Natural killer cell (primary cell): ENCODE measurements at places on chromosomes 4 and X.

- H3K27ac ChIP-seq: peak within 1 kb of the TSS; percentile 95
- DNase-seq: peak; percentile 73
- peak within 1 kb of the TSS; percentile 84 for H3K4me3 ChIP-seq
- peaks cover 43% of the 10 kb centered on the region for H3K4me1 ChIP-seq
- H3K36me3 ChIP-seq: peaks cover 25% of the 10 kb centered on the region
Measured at GRCh38 chrX:48683411-48683982, at the start of gene WAS. Gene WAS (plus strand): TSS chrX:48683799. CDS start chrX:48683854, 55 bp downstream.

DNA sequence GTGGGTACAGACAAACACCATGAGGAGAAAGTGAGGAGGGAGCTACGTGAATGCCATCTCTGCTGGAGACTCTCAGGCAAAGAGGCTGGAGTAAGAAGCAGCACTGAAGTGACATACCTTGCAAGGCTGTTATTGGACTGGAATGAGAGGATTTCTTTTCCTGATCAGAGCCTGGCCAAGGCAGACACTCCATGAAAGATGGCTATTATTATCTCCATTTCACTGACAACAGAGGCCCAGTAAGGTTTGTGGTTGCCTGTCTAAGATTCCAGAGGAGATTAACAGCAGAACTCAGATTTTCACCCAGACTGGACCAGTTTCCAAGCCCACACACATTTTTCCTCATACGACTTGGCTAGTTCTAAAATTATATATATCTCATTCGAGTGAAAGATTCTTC lies 162.0 kb upstream of the EOLA2 start:
- H3K4me1 ChIP-seq: no peaks in the 10 kb centered on the region
- H3K4me3 ChIP-seq: no peak overlapping the region
- no peak for DNase-seq
- H3K27ac ChIP-seq: no peak overlapping the region
- no peaks in the 10 kb centered on the region for H3K36me3 ChIP-seq

DNA sequence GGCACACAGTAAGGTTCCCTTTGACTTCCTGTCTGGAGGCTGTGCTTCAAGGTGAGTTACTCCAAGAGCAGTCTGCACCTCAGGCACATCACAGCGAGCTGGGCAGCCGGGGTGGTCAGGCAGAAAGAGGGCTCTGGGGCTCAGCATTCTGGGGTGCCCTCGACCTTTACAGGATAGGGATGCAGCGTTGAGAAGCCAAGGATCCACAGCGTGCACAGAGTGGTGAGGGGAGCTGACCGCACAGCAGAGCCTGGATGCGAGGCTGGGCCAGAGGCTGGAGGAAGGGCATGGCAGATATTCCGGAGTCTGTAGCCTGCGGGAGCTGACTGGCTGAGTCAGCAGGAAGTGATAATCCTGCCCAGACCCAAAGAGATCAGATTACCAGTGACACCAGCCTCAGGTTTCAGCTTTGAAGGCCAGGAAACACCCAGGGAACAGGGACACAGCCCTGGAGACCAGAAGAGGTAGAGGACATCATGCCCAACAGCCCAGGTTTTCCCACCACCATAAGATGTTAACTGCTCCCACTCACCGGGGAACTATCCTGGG lies 38.4 kb upstream of the PDLIM3 start:
- H3K27me3 ChIP-seq: peaks cover 5% of the 10 kb centered on the region
- DNase-seq: no peak

- no peak overlapping the region for H3K27ac ChIP-seq
- no peaks in the 10 kb centered on the region for H3K27me3 ChIP-seq
- no peak for DNase-seq
Measured at GRCh38 chr4:16045687-16046086, 38.1 kb downstream of the PROM1 start.

- peaks cover 55% of the 10 kb centered on the region for H3K36me3 ChIP-seq
- DNase-seq: no peak
- no peaks in the 10 kb centered on the region for H3K4me1 ChIP-seq
- H3K4me3 ChIP-seq: no peak overlapping the region
- no peak overlapping the region for H3K27ac ChIP-seq
Measured at GRCh38 chrX:65522739-65523372, 11.7 kb downstream of the LAS1L start.

GRCh38 chr4:154010371-154010770 lies 221.5 kb upstream of the SFRP2 start:
- no peak overlapping the region for H3K27ac ChIP-seq
- no peak for DNase-seq
- no peaks in the 10 kb centered on the region for H3K4me1 ChIP-seq
- H3K27me3 ChIP-seq: no peaks in the 10 kb centered on the region
- H3K36me3 ChIP-seq: no peaks in the 10 kb centered on the region

DNA sequence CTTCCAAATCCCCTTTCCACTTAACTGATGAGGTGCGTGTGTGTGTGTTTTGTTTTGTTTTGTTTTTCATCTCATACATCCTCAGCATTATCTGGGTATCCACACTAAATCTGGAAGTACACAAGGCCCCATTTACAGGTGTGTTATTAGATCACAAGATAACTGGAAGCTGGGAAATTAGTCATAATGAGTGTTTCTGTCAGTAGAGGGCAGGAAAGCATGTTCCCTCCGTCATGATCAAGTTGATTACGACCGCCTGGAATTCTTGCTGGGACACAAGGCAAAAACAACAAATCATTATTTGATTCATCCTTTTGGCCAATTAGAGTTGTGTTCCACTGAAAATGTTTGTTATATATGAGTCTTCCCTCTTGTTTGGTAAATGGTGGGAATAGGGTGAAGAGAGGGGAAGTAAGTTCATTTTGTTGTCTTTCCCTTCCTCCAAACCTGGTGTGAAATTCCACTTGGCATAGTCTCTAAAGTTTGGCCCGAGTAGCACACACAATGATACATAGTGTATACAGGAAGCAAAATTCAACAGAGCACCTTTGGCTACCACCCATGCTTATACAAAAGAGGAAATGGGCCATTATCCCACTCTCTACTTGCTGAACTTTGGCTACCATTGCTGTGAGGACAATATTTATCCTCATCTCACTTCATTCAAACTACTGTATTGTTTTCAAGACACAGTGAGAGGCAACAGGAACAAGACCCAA lies 33.3 kb upstream of the TLL1 start:
- H3K27ac ChIP-seq: no peak overlapping the region
- H3K4me3 ChIP-seq: no peak overlapping the region
- no peaks in the 10 kb centered on the region for H3K27me3 ChIP-seq
- H3K36me3 ChIP-seq: no peaks in the 10 kb centered on the region
- DNase-seq: no peak
- no peaks in the 10 kb centered on the region for H3K4me1 ChIP-seq

DNA sequence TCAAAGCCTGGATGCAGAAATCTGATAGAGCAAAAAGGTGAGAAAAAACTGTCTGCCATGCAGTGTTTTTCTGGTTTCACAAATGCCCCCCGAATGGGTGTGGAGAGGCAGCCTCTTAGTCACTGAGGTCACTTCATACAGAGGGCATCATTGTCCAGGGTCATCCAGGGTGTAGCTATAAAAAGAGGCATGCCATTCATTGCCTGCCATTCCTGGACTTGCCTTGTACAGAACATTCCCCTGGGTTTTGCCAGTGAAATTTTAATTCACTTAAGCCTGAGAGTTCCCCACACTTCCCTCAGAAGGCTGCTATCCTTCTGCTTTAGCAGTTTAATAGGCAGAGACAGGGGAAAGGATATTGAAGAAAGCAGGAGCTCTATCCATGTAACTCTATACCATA lies 230.3 kb downstream of the UNC5C start:
- H3K27me3 ChIP-seq: no peaks in the 10 kb centered on the region
- no peak for DNase-seq
- no peaks in the 10 kb centered on the region for H3K4me1 ChIP-seq
- H3K36me3 ChIP-seq: no peaks in the 10 kb centered on the region

- H3K4me3 ChIP-seq: no peak overlapping the region
- H3K27me3 ChIP-seq: no peaks in the 10 kb centered on the region
- DNase-seq: no peak
- H3K36me3 ChIP-seq: no peaks in the 10 kb centered on the region
- H3K4me1 ChIP-seq: no peaks in the 10 kb centered on the region
Measured at GRCh38 chr4:135120195-135120594, 918.6 kb upstream of the PABPC4L start.

DNA sequence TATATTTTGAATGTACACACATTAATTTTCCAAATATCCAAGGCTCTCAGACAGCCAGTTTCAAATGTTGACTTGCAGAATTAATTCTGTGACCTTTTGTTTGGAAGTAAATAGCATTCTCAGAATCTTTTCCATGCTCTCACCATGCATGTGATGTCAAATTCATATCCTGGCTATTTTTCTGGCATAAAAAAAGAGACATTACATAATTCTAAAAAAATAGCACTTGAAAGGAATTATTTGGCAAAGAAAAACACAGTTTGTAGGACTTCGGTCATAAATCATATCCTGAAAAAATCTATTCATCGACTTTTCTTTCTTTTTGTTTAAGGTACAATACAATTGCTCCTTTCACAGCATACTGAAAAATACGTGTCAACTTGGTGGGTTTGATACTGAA lies 111.2 kb downstream of the GLRA3 start:
- no peaks in the 10 kb centered on the region for H3K27me3 ChIP-seq
- H3K4me3 ChIP-seq: no peak overlapping the region
- H3K36me3 ChIP-seq: no peaks in the 10 kb centered on the region

GRCh38 chr4:185139736-185140135 lies 3.3 kb upstream of the SLC25A4 start:
- no peaks in the 10 kb centered on the region for H3K36me3 ChIP-seq
- H3K27me3 ChIP-seq: peaks cover 6% of the 10 kb centered on the region
- no peak overlapping the region for H3K27ac ChIP-seq
- H3K4me3 ChIP-seq: no peak overlapping the region

- H3K4me3 ChIP-seq: no peak overlapping the region
- H3K27me3 ChIP-seq: no peaks in the 10 kb centered on the region
- H3K27ac ChIP-seq: no peak overlapping the region
- no peaks in the 10 kb centered on the region for H3K36me3 ChIP-seq
- DNase-seq: no peak
Measured at GRCh38 chrX:34560180-34560579, 96.9 kb downstream of the TMEM47 start.

DNA sequence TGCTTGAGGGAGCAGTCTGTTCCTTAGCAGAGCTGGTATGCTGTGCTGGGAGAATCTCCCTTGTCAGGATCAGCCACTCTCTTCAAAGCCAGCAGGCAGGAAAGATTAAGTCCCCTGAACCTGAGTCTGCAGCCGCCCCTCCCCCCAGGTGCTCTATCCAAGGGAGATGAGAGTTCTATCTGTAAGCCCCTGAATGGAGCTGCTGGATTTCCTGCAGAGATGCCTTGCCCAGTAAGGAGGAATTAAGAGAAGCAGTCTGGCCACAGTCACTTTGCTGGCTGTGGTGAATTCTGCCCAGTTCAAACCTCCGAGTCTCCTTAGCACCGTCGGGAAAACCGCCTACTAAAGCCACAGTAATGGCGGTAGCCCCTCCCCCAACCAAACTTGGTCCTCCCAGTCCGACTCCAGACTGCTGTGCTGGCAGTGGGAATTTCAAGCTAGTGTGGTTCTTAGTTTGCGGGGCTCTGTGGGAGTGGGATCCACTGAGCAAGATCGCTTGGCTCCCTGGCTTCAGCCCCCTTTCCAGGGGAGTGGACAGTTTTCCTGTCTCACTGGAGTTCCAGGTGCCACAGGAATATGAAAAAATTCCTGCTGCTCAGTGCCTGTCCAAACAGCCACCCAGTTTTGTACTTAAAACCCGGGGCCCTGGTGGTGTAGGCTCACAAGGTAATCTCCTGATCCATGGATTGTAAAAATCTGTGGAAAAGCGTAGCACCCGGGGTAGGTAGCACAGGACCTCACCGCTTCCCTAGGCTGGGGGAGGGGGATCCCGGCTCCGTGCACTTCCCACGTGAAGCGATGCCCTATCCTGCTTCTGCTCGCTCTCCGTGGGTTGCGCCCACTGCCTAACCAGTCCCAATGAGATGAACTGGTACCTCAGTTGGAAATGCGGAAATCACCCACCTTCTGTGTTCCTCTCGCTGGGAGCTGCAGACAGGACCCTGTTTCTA lies 38.0 kb downstream of the RAB28 start:
- no peak for DNase-seq
- no peaks in the 10 kb centered on the region for H3K36me3 ChIP-seq
- no peak overlapping the region for H3K4me3 ChIP-seq
- H3K4me1 ChIP-seq: no peaks in the 10 kb centered on the region
- H3K27ac ChIP-seq: no peak overlapping the region

DNA sequence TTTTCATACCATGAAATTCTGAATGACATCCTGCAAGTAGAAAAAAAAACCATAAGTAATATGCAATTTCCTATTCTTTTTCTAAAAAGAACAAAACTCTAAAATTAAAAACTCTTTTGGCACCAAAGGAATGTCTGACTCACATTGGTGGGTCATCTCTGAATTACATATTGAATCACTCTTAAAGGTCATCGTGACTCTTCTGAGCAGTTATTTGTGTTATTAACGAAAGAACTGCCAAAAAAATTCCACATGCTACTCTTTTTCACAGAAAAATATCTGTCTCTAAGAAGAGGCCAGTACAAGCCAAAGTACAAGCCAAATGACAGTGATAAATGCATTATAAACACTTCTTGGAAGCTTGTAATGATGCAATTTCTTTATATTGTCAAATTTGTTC lies 282.2 kb downstream of the GUCY2F start:
- no peak overlapping the region for H3K27ac ChIP-seq
- no peaks in the 10 kb centered on the region for H3K36me3 ChIP-seq
- H3K27me3 ChIP-seq: no peaks in the 10 kb centered on the region
- DNase-seq: no peak
- H3K4me3 ChIP-seq: no peak overlapping the region

- H3K36me3 ChIP-seq: no peaks in the 10 kb centered on the region
- H3K4me3 ChIP-seq: no peak overlapping the region
- H3K27me3 ChIP-seq: no peaks in the 10 kb centered on the region
Measured at GRCh38 chr4:168618577-168619265, 121.9 kb downstream of the PALLD start.

- H3K4me3 ChIP-seq: no peak overlapping the region
- no peak for DNase-seq
- H3K27me3 ChIP-seq: no peaks in the 10 kb centered on the region
- no peaks in the 10 kb centered on the region for H3K36me3 ChIP-seq
- H3K4me1 ChIP-seq: no peaks in the 10 kb centered on the region
Measured at GRCh38 chrX:82230013-82230412, 1028.1 kb downstream of the SH3BGRL start.

DNA sequence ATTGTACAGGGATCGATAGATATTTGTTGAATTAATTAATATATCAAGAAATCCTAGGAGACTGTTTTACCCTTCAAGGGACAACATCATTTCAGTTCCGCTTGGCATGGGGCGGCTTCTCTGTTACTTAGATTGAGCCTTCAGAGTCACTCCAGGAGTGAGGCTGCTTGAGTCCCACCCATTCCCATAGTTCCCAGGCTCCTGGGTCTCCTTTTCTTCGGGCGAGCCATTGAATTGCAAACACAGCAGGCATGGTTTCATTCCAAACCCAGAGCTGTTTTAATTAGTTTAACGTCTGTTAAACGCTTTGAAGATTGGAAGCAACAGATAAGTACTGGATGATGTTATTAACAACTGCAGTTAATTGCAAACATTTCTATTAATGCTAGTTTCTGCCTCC lies 571 bp upstream of the EDA start:
- H3K36me3 ChIP-seq: no peaks in the 10 kb centered on the region
- H3K27ac ChIP-seq: no peak overlapping the region
- H3K4me1 ChIP-seq: peaks cover 5% of the 10 kb centered on the region
- H3K27me3 ChIP-seq: peaks cover 3% of the 10 kb centered on the region
- no peak overlapping the region for H3K4me3 ChIP-seq

GRCh38 chr4:129645461-129645860 lies 549.5 kb downstream of the C4orf33 start:
- no peaks in the 10 kb centered on the region for H3K36me3 ChIP-seq
- no peak overlapping the region for H3K27ac ChIP-seq
- H3K4me1 ChIP-seq: no peaks in the 10 kb centered on the region
- H3K27me3 ChIP-seq: no peaks in the 10 kb centered on the region
- no peak for DNase-seq
- no peak overlapping the region for H3K4me3 ChIP-seq

GRCh38 chr4:139940600-139940999 lies 213.4 kb downstream of the MAML3 start:
- H3K36me3 ChIP-seq: no peaks in the 10 kb centered on the region
- no peak overlapping the region for H3K4me3 ChIP-seq
- DNase-seq: no peak
- no peaks in the 10 kb centered on the region for H3K27me3 ChIP-seq
- H3K4me1 ChIP-seq: no peaks in the 10 kb centered on the region
